NCI-H1105 treated with DMSO at 0.1 percent for 48 hours (cell line): ENCODE measurements at places on chromosomes 13 and 19.

GRCh38 chr19:633786-634639, 676 bp upstream of the POLRMT start:
- no peak for DNase-seq

DNA sequence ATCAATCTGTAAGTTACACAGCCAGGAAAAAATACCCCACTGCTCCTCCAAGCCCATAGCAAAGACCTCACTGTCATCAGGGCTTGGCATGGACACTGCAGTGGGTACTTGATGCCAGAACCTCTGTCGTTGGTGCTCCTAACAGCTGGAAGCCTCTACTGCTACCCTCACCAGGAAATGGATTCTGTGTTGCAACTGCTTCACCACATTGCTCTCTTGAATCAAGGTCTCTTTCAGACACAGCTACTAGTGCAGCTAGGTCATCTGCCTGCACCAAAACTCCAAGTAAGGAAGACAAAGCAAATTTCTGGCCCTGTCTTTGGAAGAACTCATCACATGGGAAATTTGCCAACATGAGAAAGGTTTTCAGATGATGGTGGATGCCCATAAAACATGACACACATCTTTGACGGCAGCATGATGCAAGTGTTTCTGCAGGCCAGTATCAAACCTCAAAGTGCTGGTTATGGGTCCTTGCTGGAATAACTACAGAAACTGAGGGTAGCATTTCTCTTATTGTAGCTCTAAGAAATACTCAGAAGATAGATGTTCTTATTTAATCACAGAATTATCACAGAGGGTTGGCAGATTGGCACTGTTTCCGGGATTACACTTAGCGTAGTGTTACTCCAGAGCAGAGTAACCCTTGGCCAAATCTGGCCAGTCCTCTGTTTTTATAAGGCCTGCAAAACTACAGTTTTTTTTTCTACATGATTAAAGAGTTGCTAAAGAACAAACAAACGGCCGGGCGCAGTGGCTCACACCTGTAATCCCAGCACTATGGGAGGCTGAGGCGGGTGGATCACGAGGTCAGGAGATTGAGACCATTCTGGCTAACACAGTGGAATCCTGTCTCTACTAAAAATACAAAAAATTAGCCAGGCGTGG, 12.9 kb upstream of the PCCA start:
- no peak for DNase-seq

GRCh38 chr19:51712461-51713081, 11.2 kb downstream of the HAS1 start:
- DNase-seq, result peak; percentile 22

- no peak for DNase-seq
Observed at GRCh38 chr19:2603334-2603733, 99.2 kb downstream of the GNG7 start.

DNA sequence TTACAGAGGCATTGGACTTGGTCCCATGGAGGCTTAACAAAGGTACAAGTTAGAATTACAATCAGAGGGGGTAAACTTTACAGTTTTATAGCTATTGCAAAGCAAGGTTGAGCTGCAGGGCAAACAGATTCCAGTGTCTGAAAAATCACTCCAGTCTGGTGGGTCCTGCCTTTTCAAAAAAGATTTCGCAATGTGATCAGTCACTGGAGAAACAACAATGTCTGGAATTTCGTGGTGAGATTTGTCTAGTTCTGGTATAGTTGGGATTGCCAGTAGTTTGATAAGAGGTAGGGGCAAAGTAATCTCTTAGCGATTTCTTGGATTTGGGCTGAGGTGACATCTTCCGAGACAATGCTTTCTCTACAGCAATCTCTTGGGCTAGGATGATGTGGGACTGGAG, 1198.2 kb upstream of the PCDH9 start:
- DNase-seq, result no peak

DNA sequence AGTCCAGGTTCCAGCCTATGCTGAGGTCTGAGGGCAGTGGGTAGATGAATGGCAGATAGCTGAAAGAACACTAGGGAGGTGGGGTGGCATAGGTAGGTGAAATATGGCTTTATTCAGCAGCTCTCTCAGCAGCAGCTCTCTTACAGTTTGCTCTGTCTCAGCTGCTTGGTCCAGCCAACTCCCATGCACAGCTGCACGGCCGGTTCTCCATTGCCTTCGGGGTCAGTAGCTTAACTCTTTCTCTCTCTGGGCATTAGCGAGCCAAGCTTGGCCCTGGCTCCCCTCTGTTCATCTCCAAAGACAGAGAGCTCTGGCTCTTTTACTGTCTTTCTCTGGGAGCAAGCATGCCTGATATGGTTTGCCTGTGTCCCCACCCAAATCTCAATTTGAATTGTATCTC, 151.9 kb downstream of the MYO16 start:
- no peak for DNase-seq

DNA sequence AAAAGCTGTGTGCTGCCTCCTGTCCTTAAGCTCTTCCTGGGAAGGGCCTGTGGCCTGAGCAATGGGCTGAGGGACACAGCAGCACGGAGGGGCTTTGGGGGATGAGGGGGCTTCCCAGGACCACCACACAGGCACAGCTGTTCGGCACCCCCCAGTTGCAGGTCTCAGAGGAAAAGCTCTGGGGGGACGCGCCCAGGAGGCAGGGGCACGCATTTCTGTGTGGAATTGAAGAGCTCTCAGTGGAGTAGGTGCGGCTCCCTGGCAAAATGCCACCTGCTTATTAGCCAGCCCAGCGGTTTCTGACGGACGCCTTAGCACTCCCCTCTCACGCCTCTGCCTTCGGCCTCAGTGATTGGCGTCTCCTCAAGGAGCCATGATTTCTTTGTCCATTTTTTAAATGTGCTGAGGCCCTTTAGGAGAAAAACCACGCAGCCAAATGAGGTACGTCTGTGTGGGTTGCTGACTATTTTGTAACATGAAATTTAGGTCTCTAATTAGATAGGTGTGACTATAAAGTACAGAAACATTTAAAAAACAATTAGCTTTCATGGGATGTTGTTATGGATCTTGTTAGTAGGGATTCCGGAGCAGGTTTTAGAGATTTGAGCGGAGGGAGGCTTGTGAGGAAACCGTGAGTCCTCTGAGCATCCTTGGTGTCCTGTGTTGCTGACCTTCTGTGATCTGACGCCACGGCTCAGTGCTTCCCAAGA, 4.0 kb downstream of the MCF2L start:
- DNase-seq, result peak; percentile 75

DNA sequence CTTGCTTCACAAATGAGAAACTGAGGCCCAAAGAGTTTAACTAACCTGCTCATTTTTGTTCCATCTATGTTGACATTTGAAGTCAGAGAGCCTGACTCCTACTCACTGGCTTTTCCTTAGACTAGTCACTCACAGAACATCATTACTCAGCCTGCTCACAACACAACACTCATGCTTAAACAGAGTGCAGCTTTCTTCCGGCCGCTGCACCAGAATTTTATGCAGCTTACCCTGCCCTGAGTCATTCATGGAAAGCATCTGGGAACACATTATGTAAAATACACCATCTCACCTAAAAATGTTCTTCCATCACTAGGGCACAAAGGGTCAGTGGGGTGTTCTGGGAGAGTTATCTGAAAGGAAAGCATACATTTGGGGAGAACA, 303.4 kb downstream of the SPRY2 start:
- DNase-seq, result no peak

GRCh38 chr19:42465827-42466280, 23.1 kb upstream of the CXCL17 start:
- no peak for DNase-seq

DNA sequence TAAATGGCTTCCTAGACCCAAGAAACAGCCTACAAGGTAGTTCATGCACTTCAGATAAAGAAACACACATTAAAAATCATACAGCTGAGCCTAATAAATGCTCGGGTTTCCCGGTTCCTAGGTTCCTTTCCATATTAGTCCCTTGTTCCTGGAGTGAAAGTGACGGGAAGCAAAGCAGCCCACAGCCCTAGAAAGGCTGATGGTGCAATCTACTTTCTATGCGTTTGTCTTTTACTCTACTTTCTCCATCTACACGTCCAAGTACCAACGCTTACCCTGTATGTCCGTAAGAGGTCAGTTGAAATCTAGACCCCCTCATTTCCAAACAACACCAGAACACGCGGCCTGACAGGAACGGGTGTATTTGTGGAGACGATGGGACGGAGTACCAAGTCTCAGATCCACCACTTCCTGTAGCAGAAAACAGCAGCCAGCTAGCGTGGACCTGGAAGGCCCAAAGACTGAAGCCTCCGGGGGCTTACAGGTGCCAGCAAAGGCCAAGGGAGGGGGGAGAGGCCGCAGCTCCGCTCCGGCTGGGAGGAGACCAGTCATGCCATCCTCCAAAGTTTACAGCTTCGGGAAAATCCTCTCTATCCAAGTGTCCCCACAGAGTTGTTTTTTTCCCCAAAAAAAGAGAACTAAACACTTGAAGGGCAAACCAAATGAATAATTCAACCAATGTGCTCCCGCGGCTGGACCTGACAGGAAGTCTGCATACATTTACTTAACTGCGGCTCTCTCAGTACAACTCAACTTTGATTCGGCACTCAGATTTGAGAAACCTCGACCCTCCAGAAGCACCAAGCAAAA, 34.1 kb downstream of the STK24 start:
- DNase-seq, result no peak

- no peak for DNase-seq
Observed at GRCh38 chr19:41847351-41848105, 2.7 kb downstream of the DMRTC2 start.

- no peak for DNase-seq
Observed at GRCh38 chr13:34611671-34612070, 330.4 kb upstream of the NBEA start.

- no peak for DNase-seq
Observed at GRCh38 chr13:97582170-97582569, 148.2 kb downstream of the RAP2A start.

GRCh38 chr19:10086591-10087192, 575 bp downstream of the SHFL start:
- DNase-seq, result no peak

DNA sequence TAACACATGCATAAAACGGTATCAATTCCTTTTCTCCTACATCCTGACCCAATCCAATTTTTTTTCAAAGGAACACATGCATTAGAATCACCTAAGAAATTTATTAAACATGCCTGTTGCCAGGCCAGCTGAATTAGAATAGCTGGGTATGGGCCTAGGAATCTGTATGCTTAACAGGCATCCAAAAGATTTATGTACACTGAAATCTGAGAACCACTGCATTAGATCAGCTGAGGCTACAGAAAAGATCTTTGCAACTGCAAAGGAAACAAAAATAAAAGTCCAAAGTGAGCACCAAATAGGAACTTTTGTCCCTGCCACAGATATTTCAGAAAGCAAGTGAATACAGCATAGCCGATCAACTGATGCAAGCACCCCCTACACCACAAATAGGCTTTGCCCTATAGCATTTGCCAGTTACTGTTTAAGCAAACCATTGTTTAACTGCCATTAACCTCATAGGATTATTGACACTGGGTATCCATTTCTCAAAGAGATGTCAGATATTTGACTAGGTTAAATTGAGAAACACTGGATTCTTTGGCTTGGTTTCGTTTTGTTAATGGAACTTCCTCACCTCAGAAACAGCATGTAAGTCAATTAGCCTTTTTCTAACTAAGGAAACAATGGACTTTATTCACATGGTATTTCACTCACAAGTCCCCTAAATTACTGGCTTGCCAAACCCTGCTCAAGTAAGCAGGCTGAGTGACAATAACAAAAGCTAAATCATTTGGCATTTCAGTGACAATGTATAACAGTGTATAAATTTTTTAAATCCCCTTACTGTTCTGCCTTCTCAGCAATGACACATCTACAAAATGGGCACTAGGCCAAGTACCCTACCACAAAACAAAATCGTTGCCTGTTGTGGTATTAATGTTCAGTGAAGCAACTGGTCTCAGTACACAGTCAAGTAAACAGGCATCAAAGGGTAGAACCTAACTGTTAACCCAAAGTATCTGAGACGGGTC, 67.8 kb downstream of the SUCLA2 start:
- peak; percentile 10 for DNase-seq

DNA sequence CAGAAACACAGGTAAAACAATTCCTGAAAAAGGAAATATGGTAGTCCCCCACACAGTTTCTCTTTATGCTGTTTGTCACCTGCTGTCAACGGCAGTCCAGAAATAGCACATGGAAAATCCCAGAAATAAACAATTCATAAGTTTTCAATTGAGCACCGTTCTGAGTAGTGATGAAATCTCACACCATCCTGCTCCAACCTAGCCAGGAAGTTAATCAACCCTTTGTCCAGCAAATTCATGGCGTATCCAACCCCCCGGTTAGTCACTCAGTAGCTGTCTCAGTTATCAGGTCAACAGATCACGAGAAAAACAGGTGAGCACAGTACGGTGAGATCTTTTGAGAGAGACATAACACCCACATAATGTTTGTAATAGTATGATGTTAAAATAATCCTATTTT, 74.2 kb downstream of the TUBGCP3 start:
- no peak for DNase-seq

GRCh38 chr13:26988059-26988769, 183.4 kb downstream of the USP12 start:
- no peak for DNase-seq

- no peak for DNase-seq
Observed at GRCh38 chr19:13209484-13210338, 59.5 kb downstream of the IER2 start.

GRCh38 chr19:35026418-35026817, 3.9 kb upstream of the SCN1B start:
- no peak for DNase-seq

DNA sequence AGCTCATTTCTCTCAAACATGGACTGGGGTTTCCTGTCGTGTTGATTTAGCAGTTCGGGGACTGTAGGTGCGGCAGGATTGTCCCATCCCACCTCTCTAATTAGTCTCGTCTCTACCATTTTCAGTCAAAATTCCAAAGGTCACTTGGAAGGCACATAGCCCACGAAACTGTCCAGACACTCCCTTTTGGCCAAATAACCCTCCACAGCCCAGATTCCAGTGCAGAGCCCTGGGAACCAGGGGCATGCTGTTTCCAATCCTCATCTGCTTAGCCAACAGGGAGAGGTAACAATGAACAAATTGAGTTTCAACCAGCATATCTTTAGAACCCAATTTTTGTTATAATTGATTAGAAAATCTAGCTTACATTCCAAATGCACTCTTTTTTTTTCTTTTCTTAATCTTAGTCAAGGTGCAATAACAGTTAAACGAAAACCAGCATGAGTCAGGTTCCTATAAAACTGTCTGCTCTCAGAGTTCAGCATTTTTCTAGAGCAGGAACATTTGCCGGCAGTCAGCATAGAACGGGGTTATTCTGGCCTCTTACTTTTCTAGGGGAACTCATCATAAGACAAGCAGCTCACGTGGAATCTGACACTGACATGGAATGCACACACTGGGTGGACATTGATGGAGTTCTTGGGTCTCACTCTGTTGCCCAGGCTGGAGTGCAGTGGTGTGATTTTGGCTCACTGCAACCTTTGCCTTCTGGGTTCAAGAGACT, 14.4 kb upstream of the CEBPA start:
- no peak for DNase-seq

GRCh38 chr13:97962887-97963286, 9.4 kb downstream of the IPO5 start:
- no peak for DNase-seq

DNA sequence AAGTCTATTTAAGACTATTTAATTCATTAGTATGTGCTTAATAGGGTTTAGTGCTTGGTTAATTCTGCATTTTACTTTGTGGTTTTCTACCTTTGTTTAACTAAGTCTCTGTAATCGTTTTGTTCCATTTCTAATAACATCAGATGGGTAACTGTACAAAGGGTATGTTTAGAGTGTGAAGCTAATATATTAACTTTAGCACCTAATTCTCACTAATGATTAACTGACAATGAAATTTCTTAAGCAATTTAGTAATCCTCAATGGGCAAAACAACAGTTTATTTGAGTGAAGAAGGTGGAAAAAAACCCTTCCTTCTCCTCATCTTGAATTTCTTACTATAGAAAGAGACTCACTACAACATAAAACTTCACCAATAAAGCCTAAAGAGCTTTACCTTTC, 448.1 kb upstream of the MIR17HG start:
- no peak for DNase-seq

- no peak for DNase-seq
Observed at GRCh38 chr19:3250675-3251074, 26.2 kb downstream of the CELF5 start.
